Activated CD4-positive, alpha-beta T cell treated with anti-CD3 and anti-CD28 coated beads, Interleukin-2, amount 50 U/mL, for 48 hours (primary cell): ENCODE measurements at places on chromosomes 13 and 19.

DNA sequence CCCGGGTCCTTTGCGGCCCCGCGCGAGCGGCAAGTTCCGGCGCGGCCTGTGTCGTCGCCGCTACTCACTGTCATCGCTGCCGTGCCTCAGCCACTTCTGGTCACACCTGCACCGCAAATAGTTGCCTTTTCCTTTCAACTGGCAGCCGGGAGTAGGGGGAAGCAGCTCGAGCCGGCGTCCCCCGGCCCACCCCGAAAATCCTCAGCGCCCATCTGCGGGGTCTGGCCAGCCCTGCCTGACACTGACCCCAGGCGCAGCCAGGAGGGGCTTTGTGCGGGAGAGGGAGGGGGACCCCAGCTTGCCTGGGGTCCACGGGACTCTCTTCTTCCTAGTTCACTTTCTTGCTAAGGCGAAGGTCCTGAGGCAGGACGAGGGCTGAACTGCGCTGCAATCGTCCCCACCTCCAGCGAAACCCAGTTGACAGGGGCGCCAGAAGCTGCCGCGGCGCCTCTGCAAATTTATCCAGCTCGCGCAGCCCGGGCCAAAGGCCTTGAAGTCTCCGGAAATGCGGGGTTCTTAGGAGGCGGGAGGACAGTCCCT is 1.7 kb downstream of the PDX1 start:
- no peak for DNase-seq

GRCh38 chr13:72523593-72523992 is 203.8 kb downstream of the MZT1 start:
- DNase-seq: no peak

DNA sequence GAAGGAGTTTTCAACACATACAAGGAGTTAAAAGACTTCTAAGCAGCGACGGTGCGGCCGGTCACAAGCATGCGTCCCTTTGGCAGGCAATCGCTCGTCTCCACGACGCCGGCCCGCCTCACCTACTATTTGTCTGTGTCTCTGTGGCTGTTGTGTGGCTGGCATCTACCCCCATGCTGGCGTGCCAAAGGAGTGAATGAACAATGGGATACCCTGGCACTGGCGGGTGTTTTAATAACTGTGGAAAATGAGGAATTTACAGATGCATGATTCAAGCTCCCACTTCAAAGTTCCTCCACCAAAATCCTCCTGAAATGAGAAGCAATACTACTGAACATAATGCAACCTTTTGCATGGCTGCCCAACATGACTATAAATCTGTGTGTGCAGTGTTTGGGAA is 176.6 kb downstream of the KLF5 start:
- DNase-seq: no peak

GRCh38 chr13:27820524-27821482 is 28.5 kb downstream of the GSX1 start:
- no peak for DNase-seq

DNA sequence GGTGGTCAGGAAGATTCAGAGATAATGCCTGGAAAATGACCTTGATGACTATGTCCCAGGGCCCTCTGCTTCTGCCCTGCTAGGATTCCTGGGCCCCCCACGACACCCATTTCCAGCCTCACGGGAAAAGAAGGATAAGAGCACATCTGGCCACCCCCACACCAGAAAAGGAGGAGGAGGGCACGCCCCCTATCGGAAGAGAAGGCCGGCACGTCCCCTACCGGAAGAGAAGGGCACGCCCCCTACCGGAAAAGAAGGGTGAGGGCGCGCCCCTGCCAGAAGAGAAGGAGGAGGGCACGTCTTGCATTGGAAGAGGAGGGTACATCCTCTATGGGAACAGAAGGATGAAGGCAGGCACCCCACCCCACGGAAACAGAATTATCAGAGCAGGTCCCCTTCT is 84.3 kb downstream of the IER2 start:
- DNase-seq: peak; percentile 73

DNA sequence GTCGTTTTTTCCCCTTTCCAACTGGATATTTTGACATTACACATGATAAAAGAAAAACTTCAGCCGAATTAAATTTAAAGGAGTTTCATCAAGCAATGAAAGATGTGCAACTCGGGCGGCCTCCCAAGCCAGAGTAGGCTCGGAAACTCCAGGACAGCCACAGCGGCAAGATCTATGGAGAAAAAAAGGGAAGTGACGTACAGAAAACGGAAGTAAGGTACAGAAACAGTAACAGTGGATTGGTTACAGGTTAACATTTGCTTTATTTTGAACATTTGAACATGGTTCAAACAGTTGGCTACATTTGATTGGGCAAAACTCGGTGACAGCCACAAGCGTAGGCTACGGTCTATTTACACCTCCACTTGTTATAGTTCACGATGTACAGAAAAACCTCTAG is 30.5 kb upstream of the FAM124A start:
- DNase-seq: no peak

GRCh38 chr13:89003656-89004055 is 1332.5 kb downstream of the SLITRK5 start:
- no peak for DNase-seq

DNA sequence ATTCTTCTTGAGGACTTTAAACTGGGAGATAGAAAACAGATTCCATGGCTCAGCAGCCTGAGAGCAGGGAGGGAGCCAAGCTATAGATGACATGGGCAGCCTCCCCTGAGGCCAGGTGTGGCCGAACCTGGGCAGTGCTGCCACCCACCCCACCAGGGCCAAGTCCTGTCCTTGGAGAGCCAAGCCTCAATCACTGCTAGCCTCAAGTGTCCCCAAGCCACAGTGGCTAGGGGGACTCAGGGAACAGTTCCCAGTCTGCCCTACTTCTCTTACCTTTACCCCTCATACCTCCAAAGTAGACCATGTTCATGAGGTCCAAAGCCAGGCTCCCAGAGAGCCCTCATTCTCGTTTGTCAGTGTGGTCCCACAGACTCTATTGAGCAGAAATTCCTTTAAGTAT is 8.1 kb downstream of the N4BP2L1 start:
- no peak for DNase-seq

DNA sequence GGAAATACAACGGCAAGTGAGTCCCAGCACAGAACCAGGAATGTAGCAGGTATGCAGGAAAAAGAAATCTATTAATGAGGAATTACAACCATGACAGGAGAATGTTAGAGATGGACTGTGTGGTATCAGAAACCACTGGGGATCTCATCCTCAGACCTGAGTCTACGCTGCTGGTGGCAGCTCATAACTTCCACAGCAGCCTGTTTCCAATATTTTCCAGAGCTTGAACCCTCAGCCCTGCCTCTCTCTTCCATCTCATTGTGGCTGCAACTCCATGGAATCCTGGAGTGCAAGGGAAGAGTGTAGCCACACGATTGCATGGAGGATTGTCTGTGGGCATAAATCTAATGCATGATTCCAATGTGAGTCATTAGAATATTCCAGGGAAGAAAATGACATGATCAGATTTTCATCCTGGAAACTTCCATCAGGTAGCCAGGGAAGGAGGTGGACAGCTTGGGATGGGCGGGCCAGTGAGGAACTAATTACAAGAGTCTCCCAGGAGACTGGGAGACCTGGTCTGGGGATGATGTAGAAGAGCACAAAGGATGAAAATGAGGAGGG is 14.9 kb downstream of the PLA2G4C start:
- DNase-seq: no peak

DNA sequence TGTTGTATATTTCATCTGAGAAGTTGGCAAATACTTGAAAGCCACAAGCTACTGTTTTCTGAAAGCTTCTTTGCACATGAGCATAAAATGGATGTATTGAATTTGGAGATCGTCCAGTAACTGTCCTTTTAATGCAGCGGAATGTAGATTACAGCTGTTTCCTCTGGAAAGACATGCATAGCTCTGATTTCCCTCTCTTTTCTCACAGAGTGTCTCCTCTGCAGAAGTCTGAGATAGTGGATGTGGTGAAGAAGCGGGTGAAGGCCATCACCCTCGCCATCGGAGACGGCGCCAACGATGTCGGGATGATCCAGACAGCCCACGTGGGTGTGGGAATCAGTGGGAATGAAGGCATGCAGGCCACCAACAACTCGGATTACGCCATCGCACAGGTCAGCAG is 283.0 kb downstream of the SHISA2 start:
- DNase-seq: no peak

GRCh38 chr19:48395499-48395898 is 2.0 kb downstream of the GRIN2D start:
- no peak for DNase-seq

- no peak for DNase-seq
Observed at GRCh38 chr19:29963576-29963975, 21.5 kb downstream of the URI1 start.

DNA sequence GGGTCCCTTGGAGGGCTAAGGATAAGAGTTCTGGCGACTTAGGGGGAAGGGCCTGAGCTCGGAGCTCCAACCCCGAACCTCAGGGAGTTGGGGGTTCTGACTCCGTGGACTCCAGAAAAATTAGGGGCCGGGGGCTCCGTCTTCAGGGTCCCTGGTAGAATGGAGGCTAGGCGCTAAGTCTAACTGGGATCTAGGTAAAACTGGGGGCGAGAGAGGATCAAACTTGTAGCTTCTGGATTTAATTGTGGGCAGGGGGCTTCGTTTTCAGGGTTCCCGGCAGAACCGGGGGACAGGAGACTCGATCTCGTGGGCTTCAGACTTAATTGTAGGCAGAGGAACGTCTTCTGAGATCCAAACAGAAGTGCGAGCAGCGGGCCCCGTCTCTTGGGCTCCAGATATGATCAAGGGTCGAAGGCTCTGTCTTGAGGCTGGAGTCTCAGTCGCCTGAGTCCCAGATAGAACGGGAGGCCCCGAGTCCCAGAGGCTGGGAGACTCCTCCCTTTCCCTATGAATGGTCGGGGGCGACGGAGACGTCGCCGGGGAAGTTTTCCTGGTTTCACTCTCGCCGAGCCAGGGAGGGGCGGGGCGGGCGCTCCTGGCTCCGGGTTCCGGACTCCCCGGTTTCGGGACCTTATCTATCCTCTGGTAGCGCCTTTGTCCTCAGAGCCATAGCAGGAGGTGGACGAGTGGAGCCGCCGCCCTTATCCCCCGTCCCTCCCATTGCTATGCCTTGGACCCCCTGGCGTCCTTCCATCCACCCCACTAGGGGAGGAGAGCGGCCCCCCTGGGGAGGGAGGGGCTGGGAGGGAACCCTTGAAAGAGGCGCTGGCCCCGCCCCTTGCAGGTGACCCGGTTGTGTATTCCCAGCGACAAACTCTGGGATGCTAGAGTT is 1.3 kb downstream of the NECTIN2 start:
- no peak for DNase-seq

DNA sequence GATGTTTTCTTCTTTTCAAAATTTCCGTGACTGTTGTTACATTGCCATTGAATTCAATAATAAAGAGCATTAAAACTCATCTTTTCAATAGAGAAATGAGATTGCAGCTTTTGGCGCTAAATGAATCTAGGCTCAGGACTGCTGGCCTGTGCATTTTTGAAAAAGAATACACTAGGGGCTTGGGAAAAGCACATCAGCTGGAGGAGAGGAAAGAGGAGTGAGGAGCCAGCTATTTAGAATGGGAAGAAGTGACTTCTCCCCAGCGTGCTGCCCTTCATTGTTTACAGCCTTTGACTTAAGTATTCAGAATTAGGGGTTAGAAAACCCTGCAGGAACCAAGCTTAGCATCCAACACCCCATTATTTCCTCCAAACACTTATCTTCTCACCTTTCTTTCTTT is 43.3 kb downstream of the TNFSF11 start:
- DNase-seq: no peak

DNA sequence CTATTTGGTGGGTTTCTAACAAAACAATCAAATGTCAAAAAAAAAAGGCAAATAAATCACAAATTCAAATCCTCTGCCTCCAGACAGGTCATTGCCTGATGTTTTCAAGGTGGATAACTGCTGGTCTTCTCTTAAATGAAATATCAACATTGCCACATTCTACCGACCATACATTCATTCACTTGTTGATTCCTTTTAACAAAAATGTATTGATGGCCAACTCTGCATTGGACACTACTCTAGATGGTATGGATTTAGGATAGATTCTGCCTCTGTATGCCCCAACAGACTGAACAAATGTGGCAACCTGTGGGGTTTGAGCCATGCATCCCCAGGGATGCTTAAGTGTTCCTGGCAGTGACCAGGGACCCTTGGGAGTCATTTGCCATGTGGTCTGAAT is 87.6 kb upstream of the STK24 start:
- DNase-seq: no peak

DNA sequence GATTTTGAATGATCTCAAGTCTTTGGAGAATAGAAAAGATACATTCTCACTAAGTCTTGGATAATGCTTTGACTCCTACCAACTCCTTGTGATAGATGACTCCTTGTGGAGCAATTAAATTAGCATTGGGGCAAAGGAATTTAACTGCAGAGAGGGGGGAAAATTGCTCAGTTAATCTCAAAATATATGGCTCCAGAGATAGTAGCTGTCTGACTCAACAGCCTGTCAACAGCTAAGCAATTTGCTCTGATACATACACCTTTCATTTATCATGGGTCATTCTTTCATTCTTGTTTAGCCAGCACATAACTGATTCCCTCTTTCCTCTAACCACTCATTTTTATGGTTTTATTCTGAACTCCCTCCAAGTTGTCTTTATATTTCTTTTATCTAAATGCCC is 225.6 kb upstream of the OBI1 start:
- no peak for DNase-seq

DNA sequence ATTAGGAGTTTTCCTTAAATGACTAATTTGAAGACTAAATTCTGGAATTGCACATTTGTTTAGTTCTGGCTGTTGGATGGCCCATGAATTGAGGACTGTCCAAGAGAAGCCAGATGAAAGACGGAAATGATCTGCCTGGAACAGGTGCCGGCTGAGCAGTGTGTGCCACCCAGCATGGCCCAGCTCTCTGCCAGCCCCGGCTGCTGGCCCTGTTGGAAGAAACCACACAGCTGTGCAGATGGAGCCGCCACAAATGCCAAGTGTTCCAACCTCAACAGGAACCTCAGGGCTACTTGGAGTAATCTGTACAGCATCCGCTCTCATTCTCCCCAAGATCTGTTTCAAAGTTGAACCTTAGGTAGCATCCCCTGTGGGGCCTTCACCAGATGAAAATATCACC is 67.0 kb upstream of the STARD13 start:
- DNase-seq: no peak

DNA sequence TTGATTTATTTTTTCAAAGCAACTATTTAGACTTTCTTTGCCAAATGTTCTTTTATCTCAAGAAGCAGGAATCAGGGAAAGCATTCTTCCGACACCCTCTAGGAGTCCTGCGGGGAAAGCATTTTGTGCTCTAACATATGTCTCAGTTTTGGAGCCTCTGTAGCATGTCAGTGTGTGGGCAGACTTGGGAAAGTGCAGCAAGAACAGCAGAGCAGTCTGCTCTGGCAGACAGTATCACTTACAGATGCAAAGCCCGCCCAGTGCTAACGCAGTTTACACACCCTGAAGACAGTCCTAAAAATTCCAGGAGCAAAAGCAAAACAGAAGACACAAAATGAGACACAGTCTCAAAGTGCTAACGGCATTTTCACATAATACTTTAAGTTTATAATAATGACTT is 393.5 kb downstream of the KLF12 start:
- no peak for DNase-seq
